ENCODE measurements at places on chromosomes 2 and 18.

- no peak for DNase-seq
Measured at GRCh38 chr2:6017736-6018286, 325.6 kb downstream of the SOX11 start.

DNA sequence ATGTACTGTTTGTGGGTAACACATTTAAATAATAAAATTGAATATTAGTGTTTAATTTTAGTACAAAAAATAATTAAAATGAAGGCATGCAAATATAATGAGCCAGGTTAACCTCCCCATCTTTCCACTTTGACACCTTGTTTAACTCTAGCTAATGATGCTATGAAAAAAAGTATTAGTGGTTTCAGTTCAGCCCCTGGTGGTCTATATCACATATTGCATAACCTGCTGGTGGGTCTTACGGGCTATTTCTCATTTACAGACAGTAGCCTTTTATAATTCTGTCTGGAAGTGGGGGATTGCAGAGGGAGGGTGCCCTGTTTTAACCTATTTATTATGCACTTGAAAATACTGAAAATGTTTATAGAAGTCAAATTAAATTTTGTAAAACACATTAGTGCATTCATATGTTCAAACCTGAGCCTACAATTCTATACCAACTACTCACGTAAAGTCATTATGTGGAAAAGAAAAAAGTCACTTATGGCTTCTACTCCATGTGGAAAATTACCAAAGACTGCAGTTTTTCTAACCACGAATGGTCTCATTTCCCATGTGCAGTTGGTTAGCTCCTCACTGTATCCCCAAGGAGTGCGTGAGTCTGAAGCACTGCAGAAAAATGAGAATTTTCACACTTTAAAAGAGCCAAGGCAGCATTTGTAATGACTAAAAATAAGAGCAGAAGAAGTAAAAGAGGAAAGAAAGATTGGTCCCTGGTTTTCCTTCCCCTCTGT lies 381.0 kb downstream of the MTX2 start:
- peak; percentile 54 for DNase-seq

DNA sequence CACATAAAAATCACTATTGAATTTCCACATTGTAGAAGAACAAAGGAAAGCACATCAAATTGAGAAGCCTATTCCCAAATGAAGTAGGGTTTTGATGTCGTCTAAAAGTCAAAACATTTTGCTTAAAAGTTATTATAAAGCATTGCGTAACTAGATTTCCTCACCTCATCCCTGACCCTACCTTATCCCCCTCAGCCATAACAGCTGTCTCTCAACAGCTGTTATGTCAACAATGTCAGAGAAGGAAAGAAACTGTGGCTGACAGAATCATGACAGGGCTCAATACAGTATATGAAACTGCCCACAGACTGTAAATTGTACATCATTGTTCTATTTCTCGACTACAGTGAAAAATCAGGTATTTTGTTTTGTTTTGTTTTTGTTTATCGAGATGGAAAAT lies 63.0 kb upstream of the ACVR1C start:
- peak; percentile 31 for DNase-seq

DNA sequence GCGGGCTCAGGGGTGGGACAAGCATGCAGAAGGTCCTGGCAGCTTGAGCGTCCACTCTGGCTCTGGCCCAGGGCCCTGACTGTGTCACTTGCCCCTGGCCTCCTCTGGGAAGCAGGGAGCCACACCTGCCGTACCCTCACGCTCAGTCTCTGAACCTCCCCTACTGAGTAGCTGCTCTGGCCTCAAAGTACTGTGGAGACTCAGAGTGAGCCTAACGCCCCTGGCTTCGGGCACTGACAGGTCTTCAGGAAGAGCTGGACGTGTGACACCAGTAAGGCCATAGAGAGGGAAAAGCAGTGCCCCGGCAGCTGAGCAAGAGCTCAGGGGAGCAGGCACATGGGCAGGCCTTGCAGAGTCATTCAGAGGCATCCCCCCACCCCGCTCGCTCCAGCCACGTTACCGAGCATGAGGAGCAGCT lies 73.3 kb downstream of the SFXN5 start:
- DNase-seq = no peak
